ENCODE measurements at places on chromosomes 7 and 10.

DNA sequence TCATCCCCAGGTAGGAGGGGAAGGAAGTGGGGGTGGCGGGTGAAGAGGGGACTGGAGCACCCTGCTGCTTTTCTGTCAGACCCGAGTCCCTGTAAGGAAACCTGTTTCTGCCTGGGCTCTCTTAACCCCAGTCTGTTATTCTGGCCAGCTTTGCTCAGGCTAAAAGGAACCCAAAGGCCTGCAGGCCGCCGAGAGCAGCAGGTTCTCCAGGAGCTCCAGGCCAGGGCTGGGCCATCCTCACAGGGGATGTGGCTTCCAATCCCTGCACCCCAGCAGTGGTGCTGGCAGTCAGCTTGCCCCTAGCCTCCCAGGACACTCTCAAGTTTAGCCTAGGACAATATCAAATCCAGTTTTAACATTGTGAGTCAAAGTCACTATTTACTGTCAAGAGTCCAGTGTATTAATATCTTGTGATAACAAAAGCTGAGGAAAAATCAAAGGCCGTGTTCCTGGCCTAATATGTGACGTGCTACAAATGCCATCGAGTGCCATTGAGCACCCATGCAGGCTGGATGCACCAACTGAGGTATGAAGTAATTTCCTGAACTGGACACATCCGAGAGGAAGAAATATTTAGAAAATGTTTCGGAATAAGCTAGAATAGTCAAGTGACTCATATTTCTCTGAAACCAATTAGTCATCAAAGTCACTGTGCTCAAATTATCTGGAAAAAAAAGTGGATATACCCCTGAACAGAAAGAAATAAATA lies 7.0 kb downstream of the PKD1L1 start:
- peak; percentile 68 for DNase-seq

GRCh38 chr7:135512135-135512887 lies 2.4 kb upstream of the CNOT4 start:
- peak; percentile 35 for DNase-seq

DNA sequence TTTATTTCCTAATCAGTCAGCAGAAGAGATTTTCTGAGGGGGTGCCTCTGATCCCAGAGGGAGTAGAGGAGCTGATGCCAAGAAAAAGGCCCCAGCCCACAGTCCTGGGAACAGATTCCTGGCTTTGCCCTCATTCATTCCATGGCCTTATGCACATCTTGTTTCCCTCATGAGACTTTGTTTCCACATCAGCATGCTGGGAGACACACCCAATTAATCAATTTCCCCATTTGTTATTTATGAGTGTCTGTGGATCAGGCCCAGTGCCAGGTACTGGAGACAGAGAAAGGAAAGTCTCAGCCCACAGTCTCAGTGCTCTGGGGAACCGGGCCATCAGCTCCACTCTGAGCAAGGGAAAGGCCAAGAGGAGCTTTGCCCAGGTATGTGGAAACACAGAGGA lies 496.2 kb upstream of the ZMIZ1 start:
- no peak for DNase-seq

DNA sequence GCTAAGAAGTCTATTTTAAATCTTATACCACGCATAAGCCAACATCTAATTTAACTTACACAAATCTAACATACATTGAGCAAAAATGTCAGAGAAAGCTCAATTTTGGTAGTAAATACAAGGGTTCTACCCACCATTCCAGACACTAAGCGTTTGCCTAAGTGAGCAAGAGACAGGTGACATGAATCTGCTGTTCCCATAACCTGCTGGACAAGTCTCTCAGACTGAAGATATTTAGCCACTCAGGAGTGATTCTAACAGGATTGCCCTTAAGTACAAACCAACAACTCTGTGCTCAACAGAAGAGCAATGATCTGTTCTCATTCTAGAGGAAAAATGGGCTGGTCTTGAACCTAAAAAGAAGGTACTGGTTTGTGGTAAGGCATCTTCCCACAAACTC lies 18.8 kb downstream of the EZH2 start:
- DNase-seq: no peak

- DNase-seq: no peak
These were observed 1.5 kb downstream of the TMEM184A start for GRCh38 chr7:1554333-1555045.

DNA sequence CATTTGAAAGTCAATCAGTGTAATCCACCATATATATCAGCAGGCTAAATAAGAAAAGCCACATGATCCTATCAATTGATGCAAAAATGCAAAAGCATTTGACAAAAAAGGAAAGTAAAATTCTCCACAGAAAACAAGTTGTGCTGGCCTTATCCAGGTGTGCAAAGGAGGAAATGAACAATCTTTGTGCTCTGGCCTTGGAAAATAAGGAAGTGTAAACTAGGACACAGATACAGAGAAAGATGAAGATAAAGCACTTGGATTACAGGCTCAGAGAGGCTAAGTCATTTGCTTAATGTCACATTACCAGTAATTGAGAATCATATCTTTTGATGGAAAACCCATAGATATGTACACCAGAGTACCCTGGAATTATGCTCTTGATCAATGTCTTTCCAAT lies 54.5 kb downstream of the CXCL12 start:
- no peak for DNase-seq

DNA sequence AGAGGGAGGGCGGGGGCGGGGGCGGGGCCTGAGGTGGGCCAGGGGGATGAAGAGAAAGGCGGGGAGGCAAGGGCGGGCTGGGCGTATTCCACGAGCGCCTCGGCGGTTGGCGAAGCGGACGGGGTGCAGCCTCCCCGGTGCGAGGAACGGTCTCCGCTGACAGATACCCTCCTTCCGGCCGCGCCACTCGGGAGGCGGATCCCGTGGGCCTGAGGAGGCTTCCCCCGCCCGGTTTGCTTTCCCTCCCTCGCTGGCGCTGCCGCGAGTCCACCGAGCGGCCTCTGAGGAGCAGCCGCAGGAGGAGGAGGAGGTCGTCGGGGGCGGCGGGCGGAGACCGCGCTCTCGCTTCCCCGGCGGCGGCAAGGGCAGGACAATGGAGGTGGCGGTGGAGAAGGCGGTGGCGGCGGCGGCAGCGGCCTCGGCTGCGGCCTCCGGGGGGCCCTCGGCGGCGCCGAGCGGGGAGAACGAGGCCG lies at the start of gene TRIM24:
TSS of gene TRIM24 (plus strand) at position 84 of the 473 bp plus-strand sequence. CDS start at position 374, 290 bp downstream.
- peak; percentile 88 for DNase-seq

DNA sequence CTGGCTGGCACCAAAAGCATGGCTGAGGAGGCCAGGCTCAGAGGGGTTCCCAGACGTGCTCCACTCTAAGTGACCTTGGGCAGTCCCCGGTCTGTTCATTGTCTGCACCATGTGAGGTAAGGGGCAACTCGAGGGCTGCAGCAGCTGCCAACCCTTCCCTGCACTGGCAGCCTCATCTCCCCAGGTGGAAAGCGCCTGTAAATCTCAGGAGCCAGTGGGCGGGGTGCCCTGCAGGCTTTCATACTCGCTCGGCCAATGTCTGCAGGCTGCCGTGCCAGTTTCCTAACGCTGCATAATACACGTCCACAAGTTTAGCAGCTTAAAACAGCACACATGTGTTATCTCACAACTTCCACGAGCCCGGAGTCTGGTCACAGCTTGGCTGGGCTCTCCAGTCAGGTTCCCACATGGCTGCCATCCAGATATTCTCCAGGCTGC lies 12.6 kb upstream of the GDF10 start:
- no peak for DNase-seq

- DNase-seq: no peak
These were observed 66.9 kb upstream of the FHIP2A start for GRCh38 chr10:114754445-114755320.

- no peak for DNase-seq
These were observed 39.3 kb upstream of the CDK6 start for GRCh38 chr7:92875719-92876118.

- DNase-seq: no peak
These were observed 98.5 kb upstream of the KDM7A start for GRCh38 chr7:140275069-140275965.

GRCh38 chr7:100423315-100423714 lies 5.2 kb downstream of the ZCWPW1 start:
- DNase-seq: no peak

DNA sequence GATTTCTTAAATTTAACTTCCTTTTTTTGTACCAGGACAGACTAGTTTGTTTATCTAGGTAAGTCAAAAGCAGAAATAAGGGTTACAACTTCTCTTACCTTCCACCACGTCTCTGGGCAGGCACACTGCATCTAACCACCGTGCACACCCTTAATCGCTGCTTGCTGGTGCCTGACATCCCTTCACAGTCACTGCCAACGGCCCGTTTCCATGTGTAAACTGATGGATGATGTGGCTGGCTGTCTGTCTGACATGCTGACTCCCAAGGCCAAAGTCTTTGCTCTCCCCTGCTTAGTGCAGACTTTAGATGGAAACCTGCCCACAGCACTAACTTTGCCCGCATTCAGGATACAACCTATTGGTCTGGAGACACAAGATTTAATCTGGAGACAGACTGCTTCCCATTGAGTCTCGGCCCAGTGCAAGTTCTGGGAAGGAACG lies 1.1 kb downstream of the TMEM273 start:
- no peak for DNase-seq

DNA sequence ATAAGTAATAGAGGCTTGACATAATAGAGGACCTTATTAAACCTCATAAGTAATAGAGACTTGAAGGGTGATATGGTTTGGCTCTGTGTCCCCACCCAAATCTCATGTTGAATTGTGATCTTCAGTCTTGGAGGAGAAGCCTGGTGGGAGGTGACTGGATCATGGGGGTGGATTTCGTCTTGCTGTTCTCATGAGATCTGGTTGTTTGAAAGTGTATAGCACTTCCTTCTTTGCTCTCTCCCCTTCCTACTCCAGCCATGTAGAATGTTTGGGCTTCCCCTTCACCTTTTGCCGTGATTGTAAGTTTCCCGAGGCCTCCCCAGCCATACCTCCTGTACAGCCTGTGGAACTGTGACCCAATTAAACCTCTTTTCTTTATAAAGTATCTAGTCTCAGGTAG lies 8.6 kb downstream of the KIFBP start:
- no peak for DNase-seq

GRCh38 chr7:129607471-129608120 lies 3.9 kb upstream of the NRF1 start:
- peak; percentile 54 for DNase-seq

DNA sequence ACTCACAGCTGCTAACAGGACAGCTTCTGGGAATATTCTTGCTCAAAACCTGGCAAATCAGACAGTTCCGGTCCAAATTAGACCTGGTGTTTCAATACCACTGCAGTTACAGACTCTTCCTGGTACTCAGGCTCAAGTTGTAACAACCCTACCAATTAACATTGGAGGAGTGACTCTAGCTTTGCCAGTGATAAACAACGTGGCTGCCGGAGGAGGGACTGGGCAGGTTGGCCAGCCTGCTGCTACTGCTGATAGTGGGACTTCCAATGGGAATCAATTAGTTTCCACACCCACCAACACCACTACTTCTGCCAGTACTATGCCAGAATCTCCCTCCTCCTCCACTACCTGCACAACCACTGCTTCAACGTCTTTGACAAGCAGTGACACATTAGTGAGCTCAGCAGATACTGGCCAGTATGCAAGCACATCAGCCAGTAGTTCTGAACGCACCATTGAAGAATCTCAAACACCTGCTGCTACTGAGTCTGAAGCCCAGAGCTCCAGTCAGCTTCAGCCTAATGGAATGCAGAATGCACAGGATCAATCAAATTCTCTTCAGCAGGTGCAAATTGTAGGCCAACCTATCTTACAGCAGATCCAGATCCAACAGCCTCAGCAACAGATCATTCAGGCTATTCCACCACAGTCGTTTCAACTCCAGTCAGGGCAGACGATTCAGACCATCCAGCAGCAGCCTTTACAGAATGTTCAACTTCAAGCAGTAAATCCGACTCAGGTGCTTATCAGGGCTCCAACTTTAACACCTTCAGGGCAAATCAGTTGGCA lies 2.1 kb downstream of the SP4 start:
- no peak for DNase-seq

- no peak for DNase-seq
These were observed 372.8 kb upstream of the CELF2 start for GRCh38 chr10:10644676-10645385.

DNA sequence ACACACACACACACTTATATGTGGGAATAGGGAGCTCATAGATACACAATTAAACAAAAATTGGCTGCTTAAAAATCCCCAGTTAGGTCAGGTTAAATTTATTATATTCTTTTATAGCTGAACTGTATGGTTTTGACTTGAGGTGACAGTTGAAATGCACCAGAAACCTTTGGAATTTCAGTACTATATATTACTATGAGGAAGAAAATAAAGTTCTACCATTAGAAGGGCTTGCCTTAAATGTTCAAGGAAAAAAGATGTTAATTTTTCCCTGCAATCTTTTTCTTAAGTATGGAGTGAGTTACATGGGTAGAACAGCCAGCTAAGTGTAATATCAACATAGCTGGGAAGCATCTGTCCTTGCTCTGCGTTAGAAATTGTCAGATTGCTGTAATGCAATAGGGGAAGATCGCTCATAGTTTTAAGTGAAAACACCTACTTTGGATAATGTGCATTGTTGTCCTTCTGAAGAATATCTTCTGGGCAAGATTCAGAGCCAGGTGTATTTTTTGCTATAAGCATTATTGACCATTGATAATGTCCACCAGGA lies 415.8 kb upstream of the MKI67 start:
- no peak for DNase-seq

DNA sequence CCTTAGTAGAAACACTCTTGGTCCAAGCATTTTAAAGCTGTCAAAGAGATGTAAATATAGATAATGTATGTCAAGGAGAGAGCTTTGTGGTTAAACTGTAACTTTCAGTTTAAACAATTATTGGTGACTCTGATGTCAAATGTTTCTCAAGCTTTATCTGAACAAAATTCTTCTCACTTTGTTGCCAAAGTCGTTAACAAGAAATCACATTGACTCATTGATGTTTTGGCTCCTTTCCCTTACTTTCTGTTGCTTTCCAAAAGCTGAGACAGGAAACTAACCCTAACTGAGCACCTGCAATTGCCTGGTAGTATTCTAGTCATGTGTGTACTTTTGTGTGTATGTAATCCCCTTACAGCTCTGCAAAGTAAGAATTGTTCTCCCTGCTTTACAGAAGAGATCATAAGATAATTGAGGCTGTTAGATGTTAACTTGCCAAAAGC lies 108.5 kb downstream of the CFTR start:
- peak; percentile 28 for DNase-seq

DNA sequence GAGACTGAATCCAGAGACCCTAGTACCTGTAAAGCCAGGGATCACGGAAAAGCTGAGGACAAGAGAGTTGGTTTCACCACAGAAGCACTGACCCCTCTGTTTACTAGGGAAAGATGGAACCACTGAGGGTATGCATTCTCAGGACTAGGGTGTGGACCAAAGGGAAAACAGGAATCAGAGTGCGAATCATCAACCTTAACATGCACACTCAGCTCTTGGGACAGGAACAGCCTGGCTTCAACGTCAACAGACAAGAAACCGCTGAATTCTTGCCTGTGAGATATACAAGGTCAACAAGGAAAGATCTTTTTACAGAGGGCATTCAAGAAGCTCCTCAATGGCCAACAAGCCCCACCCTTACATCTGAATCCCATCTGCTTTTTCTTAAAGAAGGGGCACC lies 14.9 kb downstream of the TNRC18 start:
- no peak for DNase-seq

DNA sequence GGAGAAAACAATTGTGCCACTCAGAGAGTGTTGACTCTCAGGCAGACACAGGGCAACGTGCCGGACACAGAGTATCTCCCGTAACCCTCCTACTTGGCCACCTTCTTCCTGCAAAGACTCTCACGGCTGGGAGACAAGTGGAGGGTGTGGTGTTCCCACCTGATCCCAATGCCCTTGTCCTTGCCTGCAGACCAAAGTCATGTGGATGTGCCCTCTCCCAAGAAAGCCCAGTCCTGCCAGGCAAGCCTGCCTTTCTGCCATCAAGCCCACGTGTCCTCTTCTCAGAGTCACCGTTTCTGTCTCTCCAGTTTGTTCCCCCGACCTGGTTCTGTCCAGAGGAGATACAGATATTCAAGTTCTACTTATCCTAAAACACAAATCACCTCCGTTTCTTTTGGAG lies 723 bp downstream of the PNLIPRP2 start:
- no peak for DNase-seq
